Left forelimb (tissue), 1 donor: ENCODE measurements at places on chromosomes 16 and 17.

DNA sequence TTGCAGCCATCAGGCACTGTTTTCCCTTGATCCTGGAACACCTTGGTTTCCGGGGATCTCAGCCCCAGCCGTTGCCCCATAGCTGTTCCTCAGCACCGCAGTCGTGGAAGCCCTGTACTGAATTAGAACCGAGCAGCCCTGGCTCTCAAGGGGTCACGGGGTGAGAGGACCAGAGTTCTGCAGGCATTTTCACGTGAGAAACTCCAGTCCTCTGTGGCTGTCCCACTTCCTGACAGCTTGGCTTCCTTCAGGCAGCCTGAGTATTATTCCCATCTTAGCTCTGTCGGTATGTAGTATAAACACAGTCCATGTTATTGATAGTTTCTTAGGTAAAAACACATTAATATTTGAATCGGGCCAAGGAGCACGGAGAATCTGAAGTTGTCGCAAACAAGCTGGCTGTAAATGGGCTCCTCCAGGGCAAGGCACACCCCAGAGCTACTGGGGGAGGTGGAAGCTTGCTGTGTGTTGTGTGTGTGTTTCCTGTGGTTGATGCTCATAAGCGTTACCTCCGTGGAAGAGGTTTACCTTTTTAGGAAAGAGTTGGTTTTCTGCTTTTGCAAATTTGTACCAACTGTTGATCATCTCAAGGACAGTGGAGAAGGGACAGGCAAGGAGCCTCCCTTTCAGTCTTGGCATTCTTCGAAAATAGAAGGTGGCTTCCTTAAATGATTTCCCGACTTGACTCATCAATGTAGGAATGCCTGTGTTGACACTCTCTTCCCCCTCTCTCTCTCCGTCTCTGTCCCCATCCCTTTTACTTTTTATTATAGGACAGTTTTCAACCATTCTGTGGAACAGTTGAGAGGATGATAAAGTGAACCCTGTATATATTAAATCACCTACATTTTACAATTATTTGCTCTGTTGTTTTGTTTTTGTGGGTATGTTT, 208.9 kb upstream of the CHMP6 start:
- DNase-seq = no peak

DNA sequence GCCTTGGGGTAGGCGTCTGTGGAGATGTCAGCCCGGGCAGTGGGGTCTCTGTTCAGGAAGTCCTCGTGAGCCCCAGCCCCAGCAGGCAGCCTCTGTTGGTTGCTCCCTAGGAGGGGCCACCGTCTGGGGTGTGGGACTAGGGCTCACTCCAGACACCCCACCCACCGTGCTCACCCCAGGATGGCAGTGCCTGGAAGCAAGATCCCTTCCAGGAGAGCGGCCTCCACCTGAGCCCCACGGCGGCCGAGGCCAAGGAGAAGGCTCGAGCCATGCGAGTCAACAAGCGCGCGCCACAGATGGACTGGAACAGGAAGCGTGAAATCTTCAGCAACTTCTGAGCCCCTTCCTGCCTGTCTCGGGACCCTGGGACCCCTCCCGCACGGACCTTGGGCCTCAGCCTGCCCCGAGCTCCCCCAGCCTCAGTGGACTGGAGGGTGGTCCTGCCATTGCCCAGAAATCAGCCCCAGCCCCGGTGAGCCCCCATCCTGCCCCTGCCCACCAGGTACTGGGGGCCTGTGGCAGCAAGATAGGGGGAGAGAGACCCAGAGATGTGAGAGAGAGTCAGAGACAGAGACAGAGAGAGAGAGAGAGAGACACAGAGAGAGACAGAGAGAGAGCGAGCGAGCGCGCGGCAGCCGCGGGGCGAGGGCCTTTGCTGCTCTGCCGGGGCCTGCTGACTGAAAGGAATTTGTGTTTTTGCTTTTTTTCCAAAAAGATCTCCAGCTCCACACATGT, 9.8 kb downstream of the NTHL1 start:
- no peak for DNase-seq

DNA sequence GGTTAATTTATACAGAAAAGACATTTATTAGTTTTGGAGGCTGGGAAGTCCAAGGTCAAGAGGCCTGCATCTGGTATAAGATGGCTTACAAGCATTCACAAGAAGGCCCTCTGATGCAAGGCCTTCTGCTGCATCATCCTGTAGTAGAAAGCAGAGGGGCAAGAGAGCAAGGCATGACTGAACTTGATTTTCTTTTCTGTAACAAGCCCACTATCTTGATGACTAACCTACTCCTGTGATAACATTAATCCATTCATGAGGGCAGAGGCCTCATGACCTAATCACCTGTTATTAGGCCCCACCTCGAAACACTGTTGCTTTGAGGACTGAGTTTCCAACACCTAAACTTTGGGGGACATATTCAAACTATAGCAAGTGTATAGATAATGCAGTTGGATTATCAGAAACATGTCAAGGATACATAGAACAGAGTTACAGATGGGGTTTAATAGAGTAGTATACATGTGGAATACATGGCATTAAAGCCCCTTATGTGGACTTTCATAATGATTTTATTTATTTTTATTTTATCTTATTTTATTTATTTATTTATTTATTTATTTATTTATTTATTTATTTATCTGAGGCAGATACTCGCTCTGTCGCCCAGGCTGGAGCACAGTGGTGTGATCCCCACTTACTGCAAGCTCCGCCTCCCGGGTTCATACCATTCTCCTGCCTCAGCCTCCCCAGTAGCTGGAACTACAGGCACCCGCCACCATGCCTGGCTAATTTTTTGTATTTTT, 88.2 kb downstream of the CHD9 start:
- no peak for DNase-seq

- no peak for DNase-seq
These were observed 138.1 kb downstream of the TRIM37 start for GRCh38 chr17:58968426-58969061.

GRCh38 chr17:42340691-42341127, 47.5 kb downstream of the STAT3 start:
- DNase-seq = no peak

GRCh38 chr17:36743130-36743529, 141.7 kb downstream of the MRM1 start:
- no peak for DNase-seq

- no peak for DNase-seq
These were observed 55.0 kb downstream of the SNTB2 start for GRCh38 chr16:69241926-69242325.

- no peak for DNase-seq
These were observed 92.7 kb upstream of the NOL11 start for GRCh38 chr17:67624886-67625656.

DNA sequence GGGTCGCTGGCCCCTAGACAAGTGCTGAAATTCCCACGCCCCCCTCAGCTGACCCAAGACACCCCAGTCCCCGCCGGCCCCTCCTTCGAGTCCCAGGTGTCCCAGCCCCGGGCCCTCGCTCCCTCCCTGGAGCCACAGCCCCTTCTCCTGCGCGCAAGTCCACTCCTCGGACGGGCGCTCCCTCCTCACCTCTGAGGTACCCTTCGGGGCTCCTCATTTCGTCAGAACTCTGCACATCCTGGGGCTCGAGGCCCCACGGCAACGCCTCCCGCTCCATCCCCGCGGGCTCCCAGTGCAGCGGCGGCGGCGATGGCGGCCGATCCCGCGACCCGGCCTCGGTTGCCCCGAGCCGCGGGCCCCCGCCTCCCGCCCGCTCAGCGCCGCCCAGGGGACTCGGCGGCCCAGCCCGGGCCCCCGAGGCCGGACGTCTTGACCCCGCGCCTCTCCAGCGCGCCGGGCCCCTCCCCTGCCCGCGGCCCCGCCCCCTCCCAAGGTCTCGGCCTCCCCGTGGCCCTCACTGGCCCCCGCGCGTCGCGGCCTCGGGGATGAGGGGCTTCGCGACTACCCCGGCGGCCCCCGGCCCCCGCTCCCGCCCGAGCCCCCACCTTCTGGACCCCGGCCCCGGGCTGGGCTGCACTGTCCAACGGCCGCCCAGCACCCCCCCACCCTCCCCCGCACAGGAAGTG, at the start of gene ZNF768:
Gene ZNF768 (minus strand): TSS at position 430 of the 686 bp plus-strand sequence. CDS start 153 bp downstream, at position 277.
- no peak for DNase-seq

GRCh38 chr17:62727916-62728672, 80.0 kb downstream of the MARCHF10 start:
- no peak for DNase-seq

GRCh38 chr16:83113317-83113716, 486.5 kb downstream of the CDH13 start:
- no peak for DNase-seq

GRCh38 chr17:9646546-9646885, 1.2 kb downstream of the USP43 start:
- no peak for DNase-seq

DNA sequence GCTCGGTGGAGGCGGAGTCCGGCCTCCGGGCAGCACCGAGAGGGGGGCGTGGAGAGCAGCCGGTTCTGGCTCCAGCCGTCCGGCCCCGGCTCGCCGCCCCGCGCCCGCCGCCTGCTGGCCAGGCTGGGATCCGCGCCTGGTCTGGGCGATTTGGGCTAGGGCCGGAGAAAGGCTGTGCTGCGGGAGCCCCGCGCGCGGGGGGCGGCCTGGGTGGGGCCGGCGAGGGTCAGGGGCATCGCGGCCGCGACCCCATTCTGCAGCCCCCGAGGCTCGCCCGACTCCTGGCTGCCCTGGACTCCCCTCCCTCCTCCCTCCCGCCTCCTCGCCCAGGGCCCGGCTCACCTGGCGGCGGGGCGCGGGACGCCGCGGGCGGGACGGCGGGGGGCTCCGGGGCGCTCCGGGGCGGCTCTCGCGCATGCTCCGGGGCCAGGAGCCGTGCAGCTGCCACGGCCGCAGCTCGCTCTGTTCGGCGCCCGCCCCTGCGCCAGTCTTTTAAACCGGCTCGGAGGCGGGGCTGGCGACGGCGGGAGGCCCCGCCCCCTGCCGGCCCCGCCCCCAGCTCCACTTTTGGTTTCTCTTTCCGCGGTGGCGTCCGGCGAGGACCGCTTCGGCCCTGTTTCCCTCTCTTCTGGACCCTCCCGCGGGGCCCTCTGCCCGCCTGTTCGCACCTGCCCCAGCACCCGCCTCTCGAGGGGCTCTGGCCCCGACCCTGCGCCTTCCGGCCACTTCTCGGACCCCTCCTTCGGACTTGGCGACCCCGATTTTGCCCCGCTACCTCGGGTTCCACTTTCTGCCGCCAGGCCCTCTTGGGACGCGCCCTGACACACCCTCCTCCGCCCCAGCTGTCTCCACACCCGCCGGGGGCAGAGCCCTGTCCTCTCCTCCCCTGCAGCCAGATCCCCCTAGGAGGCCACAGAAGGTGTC, at the start of gene SOCS1:
Gene SOCS1 (minus strand): TSS at position 468 of the 924 bp plus-strand sequence. CDS start 726 bp downstream, outside the sequence.
- peak; percentile 95 for DNase-seq

- DNase-seq = peak; percentile 69
These were observed 61.3 kb upstream of the KIFC3 start for GRCh38 chr16:57863434-57864160.

GRCh38 chr16:68074850-68075555, 10.2 kb upstream of the NFATC3 start:
- no peak for DNase-seq

DNA sequence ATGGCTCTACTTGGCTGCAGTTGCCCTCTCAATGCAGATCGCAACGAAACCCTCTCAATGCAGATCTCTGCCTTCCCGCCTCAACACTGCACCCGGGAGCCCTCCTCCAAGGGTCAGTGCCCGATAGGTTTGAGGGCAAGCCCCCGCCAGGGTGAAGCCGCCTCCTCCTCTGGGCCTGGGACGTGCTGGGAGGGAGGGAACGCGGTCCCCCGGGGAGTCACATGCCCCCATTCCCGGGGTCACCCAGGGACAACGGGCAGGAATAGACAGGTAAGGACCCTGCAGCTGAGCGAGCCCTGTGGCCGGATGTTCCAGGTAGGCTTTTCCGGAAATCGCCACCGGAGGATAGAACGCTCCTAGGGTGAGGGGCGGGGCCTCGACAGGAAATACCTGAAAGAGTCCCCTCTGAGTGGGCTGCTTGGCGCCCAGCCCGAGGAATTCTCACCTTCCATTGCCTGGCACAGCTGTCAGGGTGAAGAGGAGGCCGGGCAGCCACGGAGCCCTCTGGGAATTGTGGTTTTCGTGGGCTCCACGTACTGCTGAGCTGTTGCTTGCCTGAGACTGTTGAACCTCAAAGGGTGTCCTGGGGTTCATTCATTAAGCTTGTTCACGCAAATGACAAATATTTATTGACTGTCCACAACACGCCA, 12.8 kb downstream of the ZNF174 start:
- no peak for DNase-seq

DNA sequence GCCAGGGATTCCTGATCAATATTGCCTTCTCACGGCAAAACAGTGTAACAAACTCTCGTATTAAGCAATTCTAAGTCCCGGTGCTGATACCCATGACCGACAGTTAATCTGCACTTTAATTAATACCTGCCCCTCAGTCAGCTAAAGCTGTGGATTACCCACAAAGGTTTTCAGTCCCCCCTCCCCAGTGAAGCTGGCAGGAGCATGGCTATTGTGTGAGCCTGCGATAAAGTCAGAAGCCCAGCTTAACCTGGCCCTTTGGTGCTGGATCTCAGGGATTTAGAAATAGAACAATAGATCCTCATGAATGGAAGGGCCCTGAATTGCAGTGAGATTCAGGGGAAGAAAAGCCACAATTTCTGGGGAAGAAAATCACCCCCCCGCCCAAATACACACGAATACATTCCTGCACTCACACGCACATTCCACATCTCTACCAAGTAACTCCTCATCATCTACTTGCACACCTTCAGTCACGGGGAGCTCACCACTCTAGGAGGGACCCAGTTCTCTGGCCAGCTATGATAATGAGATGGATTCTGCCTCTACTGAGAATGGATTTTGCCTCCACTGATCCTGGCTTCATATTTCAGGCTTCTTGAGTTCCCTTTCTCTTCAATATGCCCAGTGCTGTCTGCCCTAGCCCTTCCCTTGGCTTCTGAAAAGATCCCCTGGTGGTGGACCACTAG, 102.6 kb downstream of the WSCD1 start:
- peak; percentile 17 for DNase-seq

DNA sequence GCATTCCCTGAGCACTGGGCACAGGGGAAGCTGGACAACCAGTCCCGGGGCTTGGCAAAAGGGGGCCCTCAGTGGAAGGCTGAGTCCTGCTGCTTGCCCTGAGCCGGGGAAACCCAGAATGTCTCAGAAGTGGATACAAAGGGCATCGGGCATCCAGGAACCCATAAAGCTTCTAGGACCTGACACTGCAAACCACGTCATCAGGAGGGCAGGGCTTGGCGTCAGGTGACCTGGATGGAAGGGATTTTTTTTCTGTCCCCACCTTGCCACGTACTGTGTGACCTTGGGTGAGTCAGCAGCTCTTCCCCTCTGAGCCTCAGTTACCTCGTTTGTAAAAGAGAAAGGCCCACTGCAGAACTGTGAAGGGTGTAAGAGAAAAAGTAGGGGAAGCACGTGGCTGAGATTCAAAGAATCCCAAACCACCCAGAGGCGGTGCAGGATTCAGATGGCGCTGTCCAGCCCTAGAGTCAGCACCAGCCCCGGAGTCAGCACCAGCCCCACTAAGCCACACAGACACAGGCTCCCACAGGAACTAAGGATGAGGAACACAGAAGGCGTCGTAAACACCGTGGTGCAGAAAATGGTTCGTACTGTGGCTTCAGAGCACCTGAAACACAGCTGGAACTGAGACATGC, 53.7 kb downstream of the C16orf95 start:
- DNase-seq = peak; percentile 28

DNA sequence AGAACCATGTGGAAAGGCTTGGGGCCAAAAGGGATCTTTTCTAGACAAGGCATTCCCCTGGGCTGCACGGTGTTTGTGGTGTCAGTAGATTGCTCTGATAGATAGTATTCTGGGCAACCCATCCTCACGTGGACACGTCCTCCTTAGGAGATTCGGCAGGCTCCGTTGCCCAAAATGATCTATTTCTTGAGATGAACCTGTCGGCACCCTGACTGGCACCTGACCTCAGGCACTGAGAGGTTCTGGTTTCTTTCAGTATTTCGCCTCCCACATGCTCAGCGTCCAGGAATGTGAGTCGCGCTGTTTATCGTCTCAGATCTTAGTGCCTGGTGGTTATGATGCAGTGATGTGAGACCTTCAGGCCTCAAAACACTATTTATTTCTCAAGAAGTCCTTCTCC, 89.7 kb downstream of the MARCHF10 start:
- DNase-seq = no peak
